ENCODE measurements at places on chromosomes 6 and 20.

GRCh38 chr6:143513410-143513809 lies 1.9 kb upstream of the FUCA2 start:
- peak; percentile 30 for DNase-seq

DNA sequence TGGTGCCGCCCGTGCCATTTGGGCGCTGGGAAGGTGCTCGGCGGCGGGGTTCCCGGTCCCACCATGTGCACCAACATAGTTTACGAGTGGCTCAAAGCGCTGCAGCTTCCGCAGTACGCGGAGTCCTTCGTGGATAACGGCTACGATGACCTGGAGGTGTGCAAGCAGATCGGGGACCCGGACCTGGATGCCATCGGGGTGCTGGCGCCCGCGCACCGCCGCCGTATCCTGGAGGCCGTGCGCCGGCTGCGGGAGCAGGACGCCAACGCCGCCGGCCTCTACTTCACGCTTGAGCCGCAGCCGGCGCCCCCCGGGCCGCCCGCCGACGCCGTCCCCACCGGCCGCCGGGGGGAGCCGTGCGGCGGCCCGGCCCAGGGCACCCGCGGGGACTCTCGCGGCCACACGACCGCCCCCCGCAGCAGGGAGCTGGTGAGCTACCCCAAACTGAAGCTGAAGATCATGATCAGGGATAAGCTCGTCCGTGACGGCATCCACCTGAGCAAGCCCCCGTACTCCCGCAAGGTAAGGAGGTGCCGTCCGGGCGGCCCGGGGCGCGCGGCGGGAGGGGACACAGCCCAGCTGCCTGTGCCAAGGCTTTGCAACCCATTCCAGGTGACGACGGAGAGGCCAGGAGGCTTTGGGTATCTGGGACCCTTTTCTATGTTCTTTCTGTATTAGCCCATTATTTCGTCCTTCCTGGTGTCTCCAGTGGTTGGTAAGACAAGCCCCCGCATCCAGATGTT lies 547 bp downstream of the SAMD5 start:
- no peak for DNase-seq

GRCh38 chr20:45985573-45985972 lies 13.6 kb upstream of the ZNF335 start:
- DNase-seq = no peak

DNA sequence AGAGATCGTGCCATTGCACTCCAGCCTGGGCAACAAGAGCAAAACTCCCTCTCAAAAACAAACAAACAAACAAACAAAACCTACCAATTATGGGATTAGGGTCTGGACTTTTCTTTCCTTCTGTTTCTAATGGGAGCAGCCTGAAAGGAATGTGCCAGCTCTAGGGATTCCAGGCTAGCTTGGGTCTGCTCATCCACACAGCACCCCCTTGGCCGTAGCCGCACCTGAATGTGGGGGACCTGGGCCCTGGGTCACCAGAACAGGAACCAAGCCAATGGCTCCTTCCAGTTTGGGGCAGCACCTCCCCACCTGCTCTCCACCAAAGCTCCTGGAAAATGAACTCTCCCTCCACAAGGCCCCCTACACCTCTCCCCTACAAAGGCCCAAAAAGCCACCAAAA lies 6.7 kb downstream of the CTSZ start:
- DNase-seq = no peak

DNA sequence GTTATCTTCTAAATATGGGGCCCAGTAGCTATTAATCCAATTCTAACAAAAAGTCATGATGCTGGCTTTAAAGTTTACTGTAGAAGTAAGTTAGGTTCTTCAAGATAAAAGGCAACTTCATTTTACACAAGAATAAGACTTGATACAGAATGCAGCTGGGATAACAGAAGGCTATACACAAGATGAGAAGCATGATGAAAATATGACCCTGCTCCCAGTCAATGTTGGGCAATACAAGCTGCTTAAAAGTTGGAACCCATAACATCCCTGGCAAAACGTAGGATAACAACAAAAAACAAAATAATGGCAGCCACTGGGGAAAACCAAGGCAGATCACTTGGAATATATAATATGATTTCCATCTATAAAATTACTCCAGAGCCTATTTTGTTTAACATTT lies 87.6 kb upstream of the RSPO3 start:
- no peak for DNase-seq

GRCh38 chr6:87705070-87705691 lies 3.1 kb upstream of the AKIRIN2 start:
- DNase-seq = peak; percentile 80

GRCh38 chr6:143595251-143596036 lies 82.3 kb upstream of the PHACTR2 start:
- DNase-seq = no peak

DNA sequence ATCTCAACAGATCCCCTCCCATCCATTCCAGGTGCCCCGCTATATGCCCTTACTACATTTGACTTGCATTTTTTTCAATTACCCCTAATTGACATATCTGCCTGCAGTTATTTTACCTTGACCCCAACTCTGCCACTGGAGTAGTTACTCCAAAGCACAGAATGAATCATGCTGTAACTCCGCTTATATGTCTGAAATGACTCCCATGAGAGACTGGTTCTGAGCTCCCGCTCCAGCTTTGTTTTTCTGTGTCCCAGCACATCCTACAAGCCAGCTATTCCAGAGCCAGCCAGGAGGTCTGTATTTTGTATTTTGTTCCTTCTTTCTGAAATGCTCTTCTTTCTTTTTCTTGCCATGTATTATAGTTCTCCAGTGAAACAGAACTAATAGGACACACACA lies 10.9 kb upstream of the NOX3 start:
- no peak for DNase-seq

- peak; percentile 63 for DNase-seq
These were observed 69.1 kb upstream of the PBOV1 start for GRCh38 chr6:138287144-138287955.

GRCh38 chr6:111918825-111919224 lies 45.6 kb upstream of the FYN start:
- DNase-seq = no peak

DNA sequence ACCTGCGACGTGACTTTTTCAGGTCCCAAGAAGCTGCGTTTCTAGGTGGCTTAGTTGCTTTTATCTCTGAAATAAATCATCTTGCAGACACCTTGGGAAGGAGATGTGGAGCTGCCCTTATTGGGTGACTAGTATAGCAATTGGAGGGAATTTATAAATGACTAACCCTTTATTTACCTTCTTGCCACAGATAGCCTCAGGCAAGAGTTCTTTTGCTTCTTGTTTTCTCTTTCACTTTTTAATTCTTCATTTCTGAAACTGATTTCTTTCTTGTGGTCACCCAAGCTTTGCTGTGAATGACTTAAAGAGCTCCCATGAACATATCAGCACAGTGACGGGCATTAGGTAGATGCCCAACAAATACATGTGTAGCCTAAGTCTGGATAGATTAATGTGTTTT lies 3.0 kb downstream of the ADGRF4 start:
- peak; percentile 90 for DNase-seq

DNA sequence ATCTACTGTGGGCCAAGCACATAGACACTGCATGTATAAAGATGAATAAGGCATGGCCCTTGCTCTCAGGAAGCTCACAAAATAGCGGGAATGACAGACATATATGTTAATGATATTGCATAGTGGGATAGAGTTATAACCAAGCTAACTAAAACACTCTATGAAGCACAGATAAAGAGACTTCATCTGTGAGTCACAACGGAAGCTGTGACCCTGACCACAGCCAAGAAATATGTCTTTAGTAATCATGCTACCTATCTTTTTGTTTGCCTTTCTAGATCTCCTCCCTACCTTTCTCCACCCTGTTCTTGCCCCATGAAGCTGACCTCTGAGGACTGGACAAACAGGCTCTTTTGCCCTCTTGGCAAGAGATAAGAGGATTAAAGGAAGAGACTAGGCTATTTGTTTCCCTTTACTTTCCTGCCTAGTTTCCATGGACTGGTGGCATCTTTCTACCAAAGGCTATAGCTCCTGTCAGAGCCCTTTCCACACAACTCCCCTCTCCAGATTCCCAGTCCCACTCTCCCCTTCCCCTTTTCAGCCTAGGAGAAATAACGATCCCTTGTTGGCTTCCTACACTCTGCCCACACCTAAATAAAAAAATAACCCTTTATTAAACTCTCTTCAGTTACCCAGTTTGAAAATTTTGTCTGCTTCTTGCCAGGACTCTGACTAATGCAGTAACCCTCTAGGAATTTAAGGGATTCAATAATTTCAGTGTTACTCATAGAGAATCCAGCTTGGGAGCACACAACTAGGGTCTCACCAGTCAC lies 504.9 kb upstream of the MARCKS start:
- peak; percentile 87 for DNase-seq

- DNase-seq = no peak
These were observed 1.8 kb downstream of the HSD17B8 start for GRCh38 chr6:33206027-33206863.

DNA sequence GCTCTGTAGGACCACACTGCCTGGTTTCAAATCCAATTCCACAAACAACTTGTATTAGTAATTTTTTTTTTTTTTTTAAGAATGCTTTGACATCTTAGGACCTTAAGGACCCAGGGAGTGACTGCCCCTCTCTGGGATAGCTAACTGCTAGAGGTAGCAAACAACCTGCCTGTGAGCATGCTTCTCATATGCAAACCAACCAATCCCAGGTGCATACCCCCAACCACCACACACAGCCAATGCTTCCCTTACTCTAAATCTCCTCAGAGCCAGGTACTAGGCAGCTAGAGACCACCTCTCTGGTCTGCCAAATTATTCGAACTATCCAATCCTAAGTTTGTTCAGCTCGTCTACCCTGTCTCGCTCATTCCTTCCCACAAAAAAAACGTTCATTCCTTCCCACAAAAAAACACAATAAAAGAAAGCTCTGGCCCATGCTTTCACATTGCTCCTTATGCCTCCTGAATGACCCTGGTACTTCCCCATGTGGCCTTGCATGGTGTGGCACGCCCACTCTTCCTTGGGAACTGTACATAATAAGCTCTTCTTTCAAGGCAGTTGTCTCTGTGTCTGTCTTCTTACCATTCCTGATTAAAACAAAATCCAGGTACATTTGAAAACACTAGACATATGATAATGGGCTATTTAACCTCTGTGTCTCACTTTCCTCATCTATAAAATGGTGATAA lies 6.4 kb downstream of the SERAC1 start:
- DNase-seq = no peak

- no peak for DNase-seq
These were observed 30.1 kb downstream of the FBXO9 start for GRCh38 chr6:53095270-53095669.

DNA sequence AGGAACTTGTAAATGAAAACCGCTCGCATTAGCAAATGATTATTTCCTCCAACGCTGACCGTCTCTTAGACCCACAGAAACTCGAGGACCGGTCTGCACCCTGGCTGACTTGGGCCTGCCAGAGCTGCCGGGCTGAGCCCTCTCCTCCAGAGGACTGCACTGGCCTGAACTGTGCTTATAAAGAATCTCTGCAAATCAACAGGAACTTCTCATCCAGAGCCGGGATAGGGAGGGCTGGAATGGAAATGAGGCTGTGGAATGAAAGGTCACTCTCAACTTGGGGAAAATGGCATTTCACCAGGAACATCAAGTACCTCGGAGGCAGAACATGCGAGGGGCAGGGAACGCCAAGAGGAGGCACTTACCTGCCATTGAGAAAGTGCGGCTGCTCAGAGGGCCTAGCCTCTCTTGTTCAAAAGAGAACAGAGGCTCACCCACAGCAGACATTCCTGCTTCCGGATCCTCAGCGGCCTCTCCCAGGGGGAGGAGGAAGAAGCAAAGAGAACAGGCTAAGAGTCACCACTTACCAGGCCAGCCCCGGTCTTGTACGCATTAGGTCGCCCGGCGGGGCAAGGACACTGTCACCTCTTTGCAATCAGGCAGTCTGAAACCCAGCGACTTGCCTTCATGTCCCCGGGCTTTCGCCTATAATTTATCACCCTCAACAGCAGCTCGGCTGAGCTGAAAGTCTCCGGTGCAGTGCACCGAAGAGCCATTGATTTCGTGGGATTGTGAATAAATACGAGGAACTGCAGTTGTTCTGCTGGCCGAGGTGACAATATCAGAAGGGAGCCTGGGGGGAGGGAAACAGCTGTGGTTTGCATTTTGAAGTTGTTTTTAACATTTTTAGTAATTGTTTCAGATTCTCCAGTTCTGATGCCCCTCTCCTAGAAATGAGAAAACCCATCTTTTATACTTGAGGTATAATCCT lies 37.6 kb downstream of the ZMYND8 start:
- DNase-seq = peak; percentile 67

GRCh38 chr6:169976301-169977081 lies 225.1 kb downstream of the ERMARD start:
- peak; percentile 48 for DNase-seq

GRCh38 chr6:37005827-37006567 lies 542 bp downstream of the FGD2 start:
- no peak for DNase-seq

GRCh38 chr20:17822039-17822438 lies 122.3 kb downstream of the BANF2 start:
- peak; percentile 62 for DNase-seq

- no peak for DNase-seq
These were observed 42.9 kb downstream of the CEBPB start for GRCh38 chr20:50233325-50234212.

DNA sequence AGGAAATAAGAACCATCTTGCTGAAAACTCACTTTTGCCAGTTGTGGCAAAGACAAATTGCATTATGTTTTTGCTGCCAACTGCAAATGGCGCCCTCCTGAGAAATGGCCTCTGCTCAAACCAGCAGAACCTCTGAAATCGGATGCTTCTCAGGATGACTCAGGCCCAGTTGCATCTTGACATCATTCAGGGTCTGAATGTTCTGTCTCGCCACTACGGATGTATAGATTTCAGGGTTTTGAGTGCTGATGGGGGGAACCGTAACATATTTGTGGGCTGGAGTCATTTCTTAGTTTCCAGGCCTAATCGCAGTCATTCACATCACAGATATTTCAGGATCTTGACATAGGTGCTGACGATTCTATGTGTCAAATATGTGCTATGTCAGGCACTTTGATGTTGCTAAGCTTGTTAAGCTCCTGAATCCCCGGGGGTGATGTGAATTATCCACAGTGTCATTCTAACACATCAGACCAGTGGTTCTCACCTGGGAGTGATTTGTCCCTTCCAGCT lies 207.1 kb downstream of the NFATC2 start:
- peak; percentile 98 for DNase-seq

DNA sequence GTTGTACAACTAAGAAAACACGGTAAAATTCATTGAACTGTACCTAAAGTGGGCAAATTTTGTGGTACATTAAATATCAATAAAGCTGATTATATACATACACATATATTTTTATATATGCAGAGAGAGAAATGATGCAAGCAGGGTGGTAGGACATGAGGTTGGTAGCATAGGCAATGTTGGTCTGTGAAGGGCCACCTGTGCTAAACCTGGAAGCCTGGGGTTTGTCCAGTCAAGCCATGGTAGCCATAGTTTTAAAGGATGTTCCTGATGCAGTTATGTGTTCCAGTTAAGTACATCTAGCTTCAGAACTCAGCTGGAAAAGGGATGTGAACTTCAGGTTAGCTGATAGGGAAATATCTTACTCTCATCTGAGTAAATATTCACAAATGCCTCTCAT lies 60.1 kb downstream of the TRIM38 start:
- DNase-seq = no peak

- DNase-seq = no peak
These were observed 93.9 kb downstream of the RNASET2 start for GRCh38 chr6:166862287-166862977.

GRCh38 chr6:164344801-164345291 lies 930.3 kb downstream of the QKI start:
- DNase-seq = no peak

All from PC-3 (cell line).